M059J (cell line): ENCODE measurements at places on chromosomes 16 and 17. TPM values are rescaled to one million over a fixed set of nuclear protein-coding genes. Genes with fewer than 3 reads are reported as not detected.

Gene TUBD1
- total RNA-seq = 9.2 and 11.4 TPM in 2 replicates

DNA sequence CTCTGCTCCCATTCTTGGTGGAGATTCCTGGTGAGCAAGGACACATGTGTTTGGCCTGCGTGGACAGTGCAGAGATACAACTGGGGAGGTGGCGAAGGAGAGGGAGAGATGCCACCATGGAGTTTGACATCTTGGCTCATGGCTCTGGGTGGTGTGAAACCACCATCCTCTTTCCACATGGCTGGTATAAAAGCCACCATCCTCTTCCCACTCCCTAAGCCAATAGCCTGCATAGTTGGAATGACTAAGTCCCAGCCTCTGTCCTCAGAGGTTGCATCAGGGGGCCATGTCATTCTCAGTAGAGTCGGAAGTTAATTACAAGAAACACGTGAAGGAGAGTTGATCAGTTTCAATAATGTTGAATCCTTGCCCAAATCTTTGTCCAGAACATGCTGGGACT is 10.0 kb downstream of the RBFOX1 start:
- DNase-seq = no peak

Gene RCVRN
- total RNA-seq = not detected in 2 replicates

Gene KRTAP3-2
- not detected in 2 replicates for total RNA-seq

DNA sequence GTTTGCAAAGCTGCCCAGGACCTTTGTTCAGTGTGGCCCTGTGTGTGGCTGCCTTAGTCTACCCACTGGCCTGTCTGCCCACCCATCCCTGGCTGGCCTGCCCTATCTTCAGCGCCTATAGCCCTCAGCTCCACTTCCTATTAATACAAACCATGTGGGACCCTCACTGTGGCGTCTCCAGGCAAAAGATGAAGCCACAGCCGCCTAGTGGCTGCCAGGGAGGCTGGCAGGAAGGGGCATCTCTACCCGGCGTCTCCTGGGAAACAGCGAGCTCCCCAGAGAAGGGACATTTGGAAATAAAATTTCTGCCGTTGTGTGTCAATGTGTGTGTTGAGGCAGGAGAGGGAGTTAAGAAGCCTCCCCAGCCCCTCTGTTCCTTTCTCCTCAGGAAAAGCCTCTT is 31.5 kb downstream of the NEUROD2 start:
- DNase-seq = peak; percentile 22

DNA sequence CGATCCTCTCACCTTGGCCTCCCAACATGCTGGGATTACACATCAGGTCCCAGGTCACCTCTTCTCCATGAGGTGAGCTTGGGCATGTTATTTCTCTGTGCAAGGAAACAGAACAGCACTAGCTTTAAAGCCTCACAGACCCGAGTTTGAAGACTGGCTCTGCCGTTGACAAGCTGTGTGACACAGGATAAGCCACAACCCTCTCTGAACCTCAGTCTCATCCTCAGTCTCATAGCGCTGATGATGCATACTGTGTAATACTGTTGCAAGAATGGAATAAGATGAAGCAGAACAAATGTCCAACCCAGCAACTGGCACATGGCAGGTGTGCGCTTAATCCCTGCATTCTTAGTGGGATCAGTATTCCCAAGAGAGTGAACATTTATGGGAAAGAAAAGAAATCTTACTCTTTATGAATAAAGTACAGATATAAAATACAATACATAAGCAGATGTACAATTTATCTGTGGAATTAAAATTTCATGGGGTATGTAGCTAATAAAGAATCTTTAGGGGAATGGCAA is 43.5 kb downstream of the ABAT start:
- DNase-seq = no peak

DNA sequence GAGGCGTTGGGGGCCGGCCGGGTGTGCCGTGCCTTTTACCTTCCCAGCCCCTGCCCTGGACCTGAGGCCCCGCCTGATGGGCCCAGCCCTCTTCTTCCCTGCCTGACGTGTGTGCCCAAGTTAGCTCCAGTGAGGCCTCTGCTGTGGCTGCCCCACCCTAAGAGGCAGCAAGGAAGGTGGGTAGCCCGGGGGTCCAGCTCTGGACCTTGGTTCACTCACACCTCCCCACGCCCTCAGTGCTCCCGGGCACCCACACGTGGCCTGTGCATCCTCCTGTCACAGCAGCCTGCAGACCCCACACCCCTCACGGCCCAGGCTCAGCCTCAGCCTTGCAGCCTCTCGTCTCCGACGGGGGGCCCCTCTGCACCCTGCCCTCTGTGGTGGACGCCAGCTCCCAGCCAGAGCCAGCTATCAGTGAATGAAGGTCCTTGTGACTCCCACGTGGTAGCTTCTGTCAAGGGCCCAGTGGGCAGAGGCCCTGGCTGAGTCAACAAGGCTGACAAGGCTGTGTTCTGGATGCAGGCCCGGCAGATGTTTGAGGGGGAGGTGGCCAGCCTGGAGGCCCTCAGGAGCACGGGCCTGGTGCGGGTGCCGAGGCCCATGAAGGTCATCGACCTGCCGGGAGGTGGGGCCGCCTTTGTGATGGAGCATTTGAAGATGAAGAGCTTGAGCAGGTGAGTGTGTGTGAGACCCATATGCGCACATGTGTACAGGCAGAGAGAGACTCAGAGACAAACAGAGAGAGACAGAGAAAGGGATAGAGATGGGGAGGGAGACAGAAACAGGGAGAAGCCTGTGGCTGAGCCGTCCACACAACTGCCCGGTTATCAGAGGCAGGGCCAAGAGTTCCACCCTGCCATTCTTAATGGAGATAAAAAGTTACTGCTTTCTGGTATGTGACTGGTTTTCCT is 2.8 kb downstream of the FN3K start:
- no peak for DNase-seq

GRCh38 chr16:11621920-11622651 is 35.4 kb upstream of the LITAF start:
- no peak for DNase-seq

DNA sequence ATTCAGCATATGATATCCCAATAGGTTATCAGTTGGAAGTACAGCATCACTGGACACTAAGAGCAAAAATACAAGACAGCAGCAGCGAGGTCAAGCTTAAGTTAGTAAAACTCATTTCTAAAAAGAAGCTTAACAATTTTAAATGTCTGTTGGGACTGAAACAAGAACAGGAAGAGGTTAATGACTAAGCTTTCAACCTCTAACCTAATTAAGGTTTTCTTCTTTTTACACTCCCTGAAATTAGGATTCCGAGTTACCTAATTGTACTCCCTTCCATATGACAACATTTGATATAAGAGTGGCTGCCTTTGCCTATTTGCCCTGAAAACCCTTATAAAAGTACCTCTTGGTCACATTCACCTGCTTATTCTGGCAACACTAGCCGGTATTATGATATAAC is 34.3 kb downstream of the CPSF4L start:
- DNase-seq = peak; percentile 7

Gene LITAFD
- total RNA-seq = not detected in 2 replicates

GRCh38 chr16:73093146-73094144 is 45.5 kb upstream of the ZFHX3 start:
- no peak for DNase-seq

GRCh38 chr17:43540821-43541674 is 5.1 kb downstream of the ETV4 start:
- no peak for DNase-seq

GRCh38 chr17:50207792-50208567 is 6.5 kb upstream of the COL1A1 start:
- DNase-seq = no peak

GRCh38 chr16:10405386-10405939 is 19.6 kb downstream of the ATF7IP2 start:
- peak; percentile 95 for DNase-seq

GRCh38 chr16:47511882-47512281 is 50.8 kb downstream of the PHKB start:
- no peak for DNase-seq

DNA sequence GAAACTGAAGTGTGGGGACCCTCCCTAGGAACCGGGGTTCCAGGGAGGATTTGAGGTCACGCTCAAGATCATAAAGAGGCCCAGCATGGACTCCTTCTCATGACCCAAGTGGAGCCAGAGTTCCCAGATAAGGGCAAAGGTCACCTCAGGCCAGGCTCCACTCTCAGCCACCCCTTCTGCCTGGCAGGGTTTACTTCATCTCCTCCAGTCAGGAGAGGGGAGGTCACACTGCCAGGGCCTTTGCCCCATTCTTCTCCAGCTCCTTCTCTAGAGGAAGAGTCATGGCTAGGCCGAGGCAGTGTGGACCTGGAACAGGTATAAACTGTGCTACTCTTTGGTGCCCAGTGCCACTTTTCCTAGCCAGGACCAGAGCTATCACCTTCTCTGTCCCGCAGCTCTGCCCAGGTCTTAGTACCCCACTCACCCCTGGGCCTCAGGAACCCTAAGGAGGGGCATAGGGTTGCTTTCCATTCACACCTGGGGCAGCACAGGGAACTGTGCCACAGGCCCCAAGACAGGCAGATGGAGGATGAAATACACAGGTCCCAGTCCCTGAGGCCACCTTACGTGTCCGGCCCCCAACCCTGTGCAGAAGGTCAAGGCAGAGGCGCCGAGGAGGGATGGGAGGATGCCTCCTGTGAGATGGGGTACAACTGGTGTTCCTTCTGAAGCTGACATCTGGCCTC is 879 bp upstream of the ACSF2 start:
- DNase-seq = no peak
